Vein endothelial cell (primary cell): ENCODE measurements at places on chromosomes 5 and 9. TPM values are rescaled to one million over a fixed set of nuclear protein-coding genes. Genes with fewer than 3 reads are reported as not detected.

GPR151 gene
- total RNA-seq, result not detected in 2 replicates

MLLT3 gene
- 5.1 and 6.9 TPM in 2 replicates for total RNA-seq

ELOVL7 gene
- 0.10 TPM in 1 of 2 replicates, not detected in the other for total RNA-seq

TRIM41 gene
- total RNA-seq, result 9.8 and 10.2 TPM in 2 replicates

CTNND2 gene
- 0.10 TPM in 1 of 2 replicates, not detected in the other for total RNA-seq

ADRB2 gene
- total RNA-seq, result 6.5 and 7.5 TPM in 2 replicates

FOXD4 gene
- total RNA-seq, result under 0.01 and 0.19 TPM in 2 replicates

TTLL11 gene
- 5.3 and 5.9 TPM in 2 replicates for total RNA-seq

FOXD4L4 gene
- 0.19 and 0.33 TPM in 2 replicates for total RNA-seq

PIP5K1B gene
- 0.19 TPM in 1 of 2 replicates, not detected in the other for total RNA-seq

OLFM1 gene
- total RNA-seq, result 0.98 and 1.1 TPM in 2 replicates

LECT2 gene
- not detected in 2 replicates for total RNA-seq

INSYN2B gene
- total RNA-seq, result 26.1 and 52.3 TPM in 2 replicates

LRRC19 gene
- total RNA-seq, result not detected in 2 replicates

PCSK5 gene
- total RNA-seq, result 1.6 and 4.2 TPM in 2 replicates

AFAP1L1 gene
- total RNA-seq, result 98.3 and 130 TPM in 2 replicates
